T-cell (primary cell): ENCODE measurements at places on chromosomes 3 and 15.

- DNase-seq: no peak
Measured at GRCh38 chr3:186789554-186790260, 6.3 kb downstream of the EIF4A2 start.

GRCh38 chr3:25259871-25260270 lies 168.2 kb upstream of the RARB start:
- DNase-seq: no peak

- DNase-seq: peak; percentile 82
Measured at GRCh38 chr3:196179380-196180308, 31.6 kb downstream of the ZDHHC19 start.

GRCh38 chr15:57969355-57969754 lies 96.2 kb downstream of the ALDH1A2 start:
- DNase-seq: no peak

- no peak for DNase-seq
Measured at GRCh38 chr3:20344400-20344959, 158.5 kb upstream of the SGO1 start.

DNA sequence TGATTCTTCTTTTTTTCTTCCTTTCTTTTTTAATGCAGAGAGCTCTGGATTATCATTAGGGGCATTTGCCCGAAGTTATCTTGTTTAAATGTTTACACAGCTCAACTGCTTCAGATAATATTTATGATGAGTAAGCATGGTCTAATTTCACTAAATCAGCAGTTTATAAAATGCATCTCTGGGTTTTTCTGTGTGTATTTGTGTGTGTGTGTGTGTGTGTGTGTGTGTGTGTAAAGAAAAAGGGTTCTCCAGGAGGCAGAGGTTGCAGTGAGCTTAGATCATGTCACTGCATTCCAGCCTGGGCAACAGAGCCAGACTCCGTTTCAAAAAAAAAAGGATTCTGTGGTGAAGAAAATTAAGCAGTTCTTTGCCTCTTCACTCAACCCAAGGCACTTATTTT lies 25.9 kb upstream of the TNFSF10 start:
- DNase-seq: no peak

GRCh38 chr3:30597131-30597768 lies 9.2 kb upstream of the TGFBR2 start:
- DNase-seq: no peak

DNA sequence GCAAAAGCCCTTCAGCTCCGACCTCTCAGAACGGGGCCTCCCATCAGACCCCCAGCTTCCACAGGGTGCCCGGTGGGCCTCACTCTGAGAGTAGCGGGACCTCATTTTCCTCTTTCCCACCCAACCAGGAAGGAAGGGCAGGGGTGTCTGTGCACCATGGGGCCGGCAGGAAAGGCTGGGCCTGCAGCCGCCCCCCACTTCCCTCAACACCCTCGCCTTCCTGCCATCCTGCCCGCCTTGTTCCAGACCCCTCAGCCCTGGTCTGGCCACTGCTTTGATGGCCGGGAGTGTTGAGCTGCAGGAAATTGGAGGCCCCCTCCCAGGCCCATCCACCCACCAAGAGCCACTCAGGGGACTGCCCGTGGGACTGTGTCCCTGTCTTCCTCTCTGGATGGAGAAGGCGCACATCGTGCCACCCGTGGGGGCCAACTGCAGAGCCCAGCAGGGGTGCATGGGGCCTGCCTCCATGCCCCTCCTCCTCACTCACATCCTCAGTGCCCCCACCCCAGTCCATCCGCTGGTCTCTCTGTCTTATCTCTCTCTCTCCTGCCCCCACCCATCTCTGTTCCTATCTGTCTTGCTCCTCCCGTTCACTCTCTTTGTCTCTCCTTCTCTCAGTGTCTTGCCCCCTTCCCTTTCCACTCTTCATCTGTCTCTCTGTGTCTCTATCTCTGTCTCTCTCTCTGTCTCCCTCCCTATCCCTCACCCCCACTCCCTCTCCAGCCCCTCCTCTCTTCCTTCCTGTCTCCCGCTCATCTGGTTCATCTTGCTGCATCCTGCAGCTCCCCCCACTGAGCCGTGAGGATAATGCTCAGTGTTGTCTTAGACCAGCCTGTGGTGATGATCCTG lies 1.8 kb upstream of the PLXND1 start:
- DNase-seq: no peak

DNA sequence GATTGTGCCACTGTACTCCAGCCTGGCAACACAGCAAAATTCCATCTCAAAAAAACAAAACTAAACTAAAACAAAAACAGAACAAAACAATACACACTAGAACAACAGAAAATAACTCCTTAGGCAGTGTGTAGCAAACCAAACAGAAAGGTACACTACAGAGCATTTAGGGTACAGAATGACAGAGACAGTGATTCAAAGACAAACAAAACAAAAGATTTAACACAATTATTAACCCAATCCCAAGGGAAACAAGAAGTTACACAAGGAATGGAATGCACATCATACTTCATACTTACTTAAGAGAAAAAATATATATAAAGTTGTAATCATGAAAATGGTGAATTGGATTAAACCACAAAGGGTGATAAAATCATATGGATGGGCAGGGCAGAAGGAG lies 12.9 kb downstream of the SLC25A20 start:
- DNase-seq: no peak

- no peak for DNase-seq
Measured at GRCh38 chr15:70114221-70114620, 16.5 kb upstream of the TLE3 start.

DNA sequence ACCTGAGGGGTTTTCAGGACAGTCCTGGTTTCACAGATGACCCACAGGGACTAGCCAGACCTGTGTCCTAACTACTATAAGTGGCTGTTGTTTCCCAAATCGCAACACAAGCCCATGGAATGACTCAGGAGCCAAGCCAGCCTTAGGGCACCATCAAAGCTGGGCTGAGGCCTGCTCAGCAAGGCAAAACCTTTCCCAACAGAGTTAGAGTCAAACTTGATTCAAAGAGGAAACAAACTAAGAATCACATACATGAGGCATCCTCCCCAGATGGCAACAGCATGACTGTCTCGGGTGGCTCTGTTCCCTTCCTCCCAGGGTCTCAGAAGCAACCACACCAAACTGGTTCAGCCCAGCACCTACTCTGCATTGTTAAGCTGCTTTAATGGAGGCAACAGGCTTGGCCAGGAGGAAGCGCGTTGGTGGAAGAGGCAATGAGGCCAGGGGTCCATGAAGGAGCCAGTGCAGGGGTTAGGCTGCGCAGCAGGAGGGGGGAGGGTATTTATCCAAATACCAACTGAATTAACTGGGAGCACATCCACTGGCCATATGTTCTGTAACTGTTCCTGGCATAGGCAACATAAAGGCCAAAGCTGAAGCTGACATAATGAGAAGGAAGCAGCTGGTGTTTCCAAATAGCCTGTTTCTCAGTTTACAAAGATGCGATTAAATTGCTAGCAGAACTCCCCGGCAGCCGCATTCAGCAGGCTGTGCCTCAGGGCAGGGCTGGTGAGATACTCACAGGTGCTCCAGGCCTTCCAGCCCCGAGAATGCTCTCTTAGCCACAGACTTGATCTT lies 102.4 kb downstream of the LRIG1 start:
- DNase-seq: no peak

GRCh38 chr3:20236603-20237002 lies 50.6 kb upstream of the SGO1 start:
- DNase-seq: no peak

DNA sequence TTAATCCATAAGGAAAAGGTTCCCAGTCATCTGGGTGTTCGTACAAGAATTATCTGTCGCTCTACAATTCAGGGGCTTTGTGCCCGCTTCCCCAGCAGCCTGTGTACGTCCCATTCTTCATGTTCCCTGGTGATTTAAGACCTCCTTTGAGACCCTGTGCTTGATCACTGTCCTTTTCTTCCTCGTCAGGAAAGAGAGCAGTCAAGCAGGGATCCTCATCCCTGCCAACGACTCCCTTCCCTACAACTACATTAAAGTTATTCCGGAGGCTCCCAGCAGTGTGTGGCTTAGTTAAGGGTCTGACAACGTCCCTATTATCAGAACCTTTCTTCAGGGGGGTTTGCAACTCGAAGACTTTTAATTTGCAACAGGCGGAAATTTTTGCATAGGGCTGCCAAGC lies 175.7 kb downstream of the FOXP1 start:
- DNase-seq: no peak

GRCh38 chr3:172938788-172939187 lies 188.3 kb downstream of the ECT2 start:
- DNase-seq: no peak

DNA sequence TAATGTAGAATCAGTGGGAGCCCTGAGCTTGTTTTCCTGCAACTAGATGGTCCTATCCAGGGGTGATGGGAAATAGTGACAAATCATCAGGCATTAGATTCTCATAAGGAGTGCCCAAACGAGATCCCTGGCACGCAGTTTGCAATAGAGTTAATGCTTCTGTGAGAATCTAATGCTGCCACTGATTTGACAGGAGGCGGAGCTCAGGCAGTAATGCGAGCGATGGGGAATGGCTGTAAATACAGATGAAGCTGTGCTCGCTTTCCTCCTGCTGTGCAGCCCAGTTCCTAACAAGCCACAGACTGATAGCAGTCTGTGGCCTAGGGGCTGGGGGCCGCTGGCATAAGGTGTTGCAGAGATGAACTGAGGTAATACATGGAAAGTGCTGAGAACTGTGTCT lies 28.3 kb upstream of the TMEM42 start:
- no peak for DNase-seq

DNA sequence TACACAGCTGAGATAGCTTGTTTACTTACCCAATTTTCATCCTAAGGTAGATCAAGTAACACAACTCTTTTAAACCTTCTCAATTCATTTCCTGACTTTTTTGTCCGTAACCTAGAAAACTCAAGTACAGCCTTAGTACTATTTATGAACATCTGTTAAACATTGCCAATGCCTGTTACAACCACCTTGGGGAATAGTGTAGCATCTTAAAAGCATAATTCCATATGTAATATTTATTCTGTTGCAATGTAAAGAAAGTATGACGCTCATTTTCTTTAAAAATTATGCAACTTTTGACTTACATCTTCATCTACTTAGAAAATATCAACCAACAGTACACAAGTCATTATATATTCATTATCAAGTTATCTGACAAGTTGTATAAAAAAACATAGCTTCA lies 54.6 kb downstream of the SUCLG2 start:
- no peak for DNase-seq
